ENCODE measurements at places on chromosomes 11 and 22. TPM values are rescaled to one million over a fixed set of nuclear protein-coding genes. Genes with fewer than 3 reads are reported as not detected.

Gene CLMP
- total RNA-seq: 34.3 TPM

Gene TRIM48
- total RNA-seq: not detected

Gene POU2F3
- not detected for total RNA-seq

DNA sequence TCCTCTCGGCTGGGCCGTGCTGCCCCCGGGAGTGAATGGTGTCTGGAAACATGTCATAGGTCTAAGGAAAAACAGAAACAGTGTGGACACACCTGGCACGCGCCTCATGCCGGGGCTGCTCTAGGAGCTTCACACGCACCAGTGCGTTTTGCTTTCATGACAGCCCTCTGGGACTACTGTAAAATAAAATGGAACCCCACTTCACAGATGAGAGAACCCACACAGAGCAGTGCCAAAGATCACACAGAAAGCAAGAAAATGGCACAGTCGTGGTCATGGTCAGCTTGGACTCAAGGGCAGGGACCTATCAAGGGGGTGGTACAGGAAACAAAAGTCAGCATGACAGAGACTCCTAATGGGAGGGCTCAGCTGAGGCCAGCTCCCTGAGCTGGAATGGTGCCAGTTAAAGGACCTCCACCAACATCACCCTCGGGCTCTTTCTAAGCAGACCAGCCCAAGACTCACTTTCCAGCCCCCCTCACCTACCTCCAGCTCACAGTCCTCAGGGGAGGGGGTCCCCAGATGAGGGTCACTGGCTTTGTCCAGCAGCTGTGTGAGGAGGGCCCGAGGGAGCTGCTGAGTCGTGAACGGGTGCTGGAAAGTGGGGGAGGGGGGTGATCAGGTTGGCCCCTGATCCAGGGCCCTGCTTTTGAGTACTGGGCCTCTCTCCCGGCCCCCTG lies 3.3 kb downstream of the MAP4K2 start:
- no peak for DNase-seq

DNA sequence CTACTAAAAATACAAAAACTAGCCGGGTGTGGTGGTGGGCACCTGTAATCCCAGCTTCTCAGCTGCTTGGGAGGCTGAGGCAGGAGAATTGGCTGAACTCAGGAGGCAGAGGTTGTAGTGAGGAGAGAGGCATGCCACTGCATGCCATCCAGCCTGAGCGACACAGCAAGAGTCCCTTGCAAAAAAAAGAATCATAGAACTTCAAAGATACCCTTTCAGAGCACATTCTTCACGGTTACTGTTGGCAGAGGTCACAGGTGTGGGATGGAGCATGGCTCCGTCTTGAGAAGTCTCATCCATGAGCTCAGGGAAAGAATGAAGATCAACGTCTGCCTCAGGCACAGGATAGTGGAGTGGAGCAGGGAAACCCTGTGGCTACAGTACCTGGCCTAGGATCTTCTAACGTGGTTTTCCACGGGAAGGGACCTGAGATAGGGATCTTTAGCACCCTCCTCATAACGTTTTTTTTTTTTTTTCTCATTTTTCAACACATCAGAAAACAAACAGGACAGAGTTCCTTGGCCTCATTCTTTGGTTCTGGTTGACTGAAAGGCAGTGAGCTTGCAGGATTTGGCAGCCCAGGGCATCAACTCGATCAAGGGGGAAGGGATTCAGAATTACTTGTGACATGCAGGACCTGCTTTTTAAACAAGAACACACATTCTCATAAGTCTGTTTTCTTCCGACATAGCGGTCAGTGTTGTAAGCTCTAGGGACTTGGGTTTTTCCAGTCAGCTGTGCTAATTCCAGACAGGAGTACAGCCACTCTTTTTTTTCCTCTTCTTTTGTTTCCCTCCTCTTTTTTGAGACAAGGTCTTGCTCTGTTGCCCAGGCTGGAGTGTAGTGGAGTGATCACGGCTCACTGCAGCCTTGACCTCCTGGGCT lies 22.8 kb downstream of the F2 start:
- no peak for DNase-seq
